ENCODE measurements at places on chromosomes 12 and 14.

DNA sequence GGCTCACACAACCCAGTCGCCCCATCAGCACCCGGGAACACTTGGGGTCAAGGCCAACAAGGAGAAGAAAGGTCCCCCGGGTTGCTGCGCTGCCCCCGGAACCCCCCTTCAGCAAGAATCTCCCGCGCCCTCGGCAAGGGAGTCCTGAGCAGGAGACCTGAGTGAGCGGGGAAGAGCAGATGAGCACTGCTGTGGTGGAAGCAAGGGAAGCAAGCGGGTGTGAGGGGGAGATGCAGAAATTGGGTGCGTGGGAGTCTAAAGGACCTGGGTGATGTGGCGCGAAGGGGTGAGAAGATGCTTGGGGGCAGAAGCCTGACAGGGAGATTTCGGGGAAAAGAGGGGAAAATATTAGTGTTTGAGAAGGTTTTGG, 105.5 kb upstream of the PRB2 start:
- no peak for DNase-seq

DNA sequence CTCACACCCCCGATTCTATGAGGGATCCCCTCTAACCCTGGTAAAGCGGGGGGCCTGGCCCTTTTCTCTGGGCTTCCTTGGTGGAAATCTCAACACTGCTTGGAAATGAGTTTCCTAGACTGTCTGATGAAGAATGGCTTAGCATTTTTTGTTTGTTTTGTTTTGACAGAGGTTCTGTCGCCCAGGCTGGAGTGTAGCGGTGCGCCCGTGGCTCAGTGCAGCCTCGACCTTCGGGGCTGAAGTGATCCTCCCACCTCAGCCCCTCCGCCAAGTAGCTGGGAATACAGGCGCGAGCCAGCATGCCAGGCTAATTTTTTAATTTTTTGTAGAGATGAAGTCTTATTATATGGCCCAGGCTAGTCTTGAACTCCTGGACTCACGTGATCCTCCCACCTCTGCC, 30.3 kb downstream of the TC2N start:
- no peak for DNase-seq

GRCh38 chr12:69321351-69321750, 26.8 kb upstream of the LYZ start:
- no peak for DNase-seq

- no peak for DNase-seq
These were observed 610.0 kb upstream of the LMO3 start for GRCh38 chr12:17215759-17216570.

All from stimulated activated naive CD8-positive, alpha-beta T cell treated with anti-CD3 and anti-CD28 coated beads, Interleukin-15, amount 100 ng/mL, for 72 hours (primary cell).